Thoracic aorta endothelial cell (primary cell): ENCODE measurements at places on chromosomes 1 and 21. TPM values are rescaled to one million over a fixed set of nuclear protein-coding genes. Genes with fewer than 3 reads are reported as not detected.

The HES2 gene
- 32.6 and 40.6 TPM in 2 replicates for total RNA-seq

The CD1E gene
- total RNA-seq, result not detected in 2 replicates

The KLF17 gene
- total RNA-seq, result not detected in 2 replicates

The ADAMTS5 gene
- total RNA-seq, result under 0.01 and 0.07 TPM in 2 replicates

The CD46 gene
- total RNA-seq, result 214 and 335 TPM in 2 replicates

The PLEKHG5 gene
- total RNA-seq, result 39.0 and 43.3 TPM in 2 replicates

The NFASC gene
- total RNA-seq, result 0.13 and 0.14 TPM in 2 replicates

The CD5L gene
- not detected in 2 replicates for total RNA-seq

The NPL gene
- 1.3 and 1.7 TPM in 2 replicates for total RNA-seq

The FCGR2B gene
- not detected in 2 replicates for total RNA-seq
